ENCODE measurements at places on chromosomes 1 and 21. TPM values are rescaled to one million over a fixed set of nuclear protein-coding genes. Genes with fewer than 3 reads are reported as not detected.
A peak's percentile ranks its signal among the peaks of the same experiment; 100 is the strongest.

Gene SLC25A24
- 55.5 TPM for total RNA-seq

DNA sequence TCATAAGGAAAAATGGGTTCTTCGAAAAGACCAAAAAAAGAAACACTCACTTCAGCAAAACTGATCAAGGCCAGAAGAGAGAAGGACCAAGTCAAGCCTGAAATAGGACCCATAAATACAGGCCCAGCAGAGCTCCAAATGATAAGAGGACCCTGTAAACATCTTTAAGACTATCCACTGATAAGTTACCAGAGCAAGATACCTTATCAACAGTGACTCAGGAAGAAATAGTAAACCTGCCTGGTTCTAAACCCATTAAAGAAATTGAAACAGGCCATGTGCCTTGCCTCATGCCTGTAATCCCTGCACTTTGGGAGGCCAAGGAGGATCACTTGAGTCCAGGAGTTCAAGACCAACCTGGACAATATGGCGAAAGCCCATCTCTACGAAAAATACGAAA, 81.8 kb upstream of the ERRFI1 start:
- no peak for DNase-seq
- no peaks in the 10 kb centered on the region for H3K4me1 ChIP-seq
- no peak overlapping the region for H3K4me3 ChIP-seq
- H3K36me3 ChIP-seq: no peaks in the 10 kb centered on the region
- no peak overlapping the region for H3K27ac ChIP-seq

DNA sequence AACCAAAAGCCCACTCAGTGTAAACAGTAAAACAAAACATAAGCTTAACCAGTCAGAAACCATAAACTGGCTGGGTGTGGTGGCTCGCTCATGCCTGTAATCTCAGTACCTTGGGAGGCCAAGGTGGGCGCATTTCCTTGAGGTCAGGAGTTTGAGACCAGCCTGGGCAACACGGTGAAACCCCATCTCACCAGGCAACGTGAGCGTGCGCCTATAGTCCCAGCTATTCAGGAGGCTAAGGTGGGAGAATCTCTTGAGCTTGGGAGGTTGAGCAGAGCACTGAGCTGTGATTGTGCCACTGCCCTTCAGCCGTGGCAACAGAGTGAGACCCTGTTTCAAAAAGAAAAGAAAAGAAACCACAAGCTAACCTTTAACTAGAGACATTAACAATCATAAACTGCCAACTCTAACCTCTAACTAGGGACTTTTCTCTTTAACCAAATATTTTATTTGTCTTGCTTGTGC, 13.1 kb upstream of the PRRC2C start:
- H3K36me3 ChIP-seq: no peaks in the 10 kb centered on the region
- DNase-seq: no peak
- H3K4me1 ChIP-seq: no peaks in the 10 kb centered on the region
- H3K4me3 ChIP-seq: no peak overlapping the region
- no peak overlapping the region for H3K27ac ChIP-seq

GRCh38 chr1:218895064-218895587, 278.6 kb upstream of the LYPLAL1 start:
- H3K36me3 ChIP-seq: no peaks in the 10 kb centered on the region
- no peaks in the 10 kb centered on the region for H3K4me1 ChIP-seq
- no peak overlapping the region for H3K4me3 ChIP-seq

GRCh38 chr1:226185141-226186036, 1.2 kb downstream of the ACBD3 start:
- peak overlapping the region; percentile 87 for H3K27ac ChIP-seq
- peak overlapping the region; percentile 84 for H3K4me3 ChIP-seq
- H3K36me3 ChIP-seq: no peaks in the 10 kb centered on the region
- peaks cover 32% of the 10 kb centered on the region for H3K4me1 ChIP-seq

DNA sequence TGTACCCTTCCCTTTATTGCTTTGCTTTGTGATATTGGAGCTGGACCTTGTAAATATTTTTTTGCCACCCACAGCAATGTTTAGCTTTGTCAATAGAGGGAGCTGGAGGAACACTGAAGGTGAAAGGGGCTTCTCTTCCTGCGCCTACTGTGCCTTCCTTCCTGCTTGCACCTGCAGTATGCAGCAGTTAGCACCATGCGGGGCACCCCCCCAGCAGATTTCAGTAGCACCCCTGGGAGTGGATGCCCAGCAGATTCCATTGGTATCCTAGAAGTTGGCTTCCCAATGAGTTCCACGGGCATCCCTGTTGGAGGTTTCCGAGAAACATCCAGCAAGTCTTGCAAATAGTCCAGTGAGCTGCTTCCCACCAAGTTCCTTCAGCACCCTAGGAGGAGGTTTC, 25.6 kb downstream of the S100A10 start:
- H3K4me1 ChIP-seq: no peaks in the 10 kb centered on the region
- no peak overlapping the region for H3K27ac ChIP-seq
- no peak overlapping the region for H3K4me3 ChIP-seq
- no peaks in the 10 kb centered on the region for H3K27me3 ChIP-seq
- peak; percentile 39 for DNase-seq
- H3K36me3 ChIP-seq: no peaks in the 10 kb centered on the region

GRCh38 chr1:62218604-62219003, 24.0 kb downstream of the L1TD1 start:
- no peak overlapping the region for H3K27ac ChIP-seq
- H3K36me3 ChIP-seq: no peaks in the 10 kb centered on the region
- no peaks in the 10 kb centered on the region for H3K4me1 ChIP-seq

Gene B3GALT2
- 1.3 TPM for total RNA-seq

- H3K27me3 ChIP-seq: no peaks in the 10 kb centered on the region
- no peak for DNase-seq
- H3K27ac ChIP-seq: peak overlapping the region; percentile 58
Measured at GRCh38 chr1:21149855-21150432, 26.8 kb downstream of the EIF4G3 start.
